ENCODE measurements at places on chromosomes 12 and 14.
A peak's percentile ranks its signal among the peaks of the same experiment; 100 is the strongest.

DNA sequence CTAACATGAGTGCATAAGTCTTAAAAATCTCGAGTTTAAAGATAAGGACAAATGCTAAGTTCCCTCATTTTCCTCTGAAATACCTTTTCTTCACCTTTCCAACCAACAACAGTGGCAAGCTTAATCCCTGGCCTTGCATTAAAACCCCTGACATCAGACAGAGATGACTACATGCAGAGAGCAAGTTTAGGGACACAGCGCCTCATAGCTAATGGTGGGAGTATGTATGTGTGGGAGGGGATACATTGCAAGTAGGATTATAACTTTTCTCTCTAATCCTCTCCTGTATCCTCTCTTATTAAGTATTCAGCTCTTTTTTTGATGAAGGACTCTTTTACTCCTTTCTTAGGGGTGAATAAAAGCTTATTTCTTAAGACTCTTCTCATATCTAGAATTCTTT lies 547.1 kb downstream of the CCER1 start:
- no peak for DNase-seq

- no peak for DNase-seq
Observed at GRCh38 chr12:132108211-132108832, 35.8 kb downstream of the DDX51 start.

GRCh38 chr14:53663709-53664108 lies 292.9 kb downstream of the BMP4 start:
- DNase-seq = peak; percentile 25

DNA sequence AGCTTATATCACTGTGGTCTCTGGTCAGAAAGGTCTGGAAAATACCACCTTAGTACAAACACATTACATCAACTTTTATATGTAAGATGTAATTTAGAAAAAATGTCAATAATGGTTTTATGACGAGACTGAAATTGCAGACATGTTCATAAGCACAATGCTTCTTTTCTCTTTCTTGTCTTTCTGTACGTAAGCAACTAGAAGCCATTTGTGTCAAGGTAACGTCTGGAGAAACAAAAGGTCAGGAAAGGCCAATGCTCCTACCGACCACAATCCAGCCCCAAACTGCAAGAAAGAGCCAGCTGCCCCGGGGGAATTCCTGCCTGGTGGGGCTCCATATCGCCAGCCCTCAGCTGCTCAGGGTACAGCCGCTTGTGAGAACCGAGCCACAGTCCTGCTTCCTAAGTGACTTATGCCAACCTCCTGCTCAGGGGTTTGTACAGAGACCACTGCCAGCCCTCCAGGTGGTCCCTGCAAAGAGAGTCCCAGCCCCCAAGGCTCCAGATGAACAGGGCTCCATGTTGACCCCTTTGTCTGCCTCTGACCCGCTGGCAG lies 6.3 kb downstream of the ZNF839 start:
- no peak for DNase-seq

DNA sequence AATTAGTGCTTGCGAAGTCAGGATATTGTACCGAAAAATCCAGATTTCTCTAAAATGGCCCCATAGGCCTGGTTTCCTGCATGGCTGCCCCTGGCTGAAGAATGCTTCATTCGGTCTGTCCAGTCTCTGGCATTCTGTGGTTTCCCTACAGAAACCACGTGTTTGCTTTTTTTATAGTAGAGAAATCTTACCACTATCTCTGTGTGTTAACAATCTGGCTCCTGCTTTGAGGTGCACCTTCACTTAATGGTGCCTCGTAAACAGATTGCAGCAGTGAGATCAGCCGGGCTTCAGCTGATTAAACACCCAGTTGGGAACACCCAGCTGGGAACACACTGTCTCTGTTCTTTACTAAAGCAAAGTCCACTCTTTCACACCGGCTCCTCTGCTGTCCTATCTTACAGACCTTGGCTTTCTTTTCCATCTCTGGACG lies 6.7 kb upstream of the DNAAF2 start:
- no peak for DNase-seq

DNA sequence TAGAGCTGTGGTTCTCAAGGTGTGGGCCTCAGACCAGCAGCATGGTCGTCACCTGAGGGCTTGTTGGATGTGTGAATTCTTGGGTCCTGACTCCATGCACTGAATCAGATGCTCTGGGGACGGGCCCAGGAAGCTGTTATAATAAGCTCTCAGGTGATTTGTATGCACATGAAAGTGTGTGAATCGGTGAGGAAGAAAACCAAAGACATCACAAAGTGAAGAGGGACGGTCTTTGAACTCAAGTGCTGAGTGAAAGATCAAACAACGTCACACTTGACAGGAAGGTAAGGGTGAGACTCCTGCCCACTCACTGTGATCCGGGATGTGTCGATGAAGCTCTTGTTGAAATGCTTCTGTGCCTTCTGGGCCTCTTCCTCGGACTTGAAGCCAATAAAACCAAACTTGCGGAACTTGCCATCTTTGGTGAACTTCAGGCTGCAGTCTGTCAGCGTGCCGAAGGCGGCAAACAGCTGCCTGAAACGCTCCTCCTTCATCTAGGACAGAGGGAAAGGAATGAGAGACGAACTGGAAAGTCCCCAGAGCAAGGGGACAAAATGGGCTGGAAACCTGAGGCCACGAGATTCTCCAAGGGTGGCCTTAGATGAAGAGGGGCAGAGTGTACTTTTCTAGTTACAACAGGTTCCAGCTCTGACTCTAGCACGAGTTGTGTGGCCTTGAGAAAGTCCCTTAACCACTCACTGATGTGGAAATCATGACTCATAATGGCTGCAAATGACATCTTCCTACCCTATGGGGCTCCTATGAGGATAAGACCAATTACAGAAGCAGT lies 4.0 kb downstream of the RBM19 start:
- peak; percentile 8 for DNase-seq

DNA sequence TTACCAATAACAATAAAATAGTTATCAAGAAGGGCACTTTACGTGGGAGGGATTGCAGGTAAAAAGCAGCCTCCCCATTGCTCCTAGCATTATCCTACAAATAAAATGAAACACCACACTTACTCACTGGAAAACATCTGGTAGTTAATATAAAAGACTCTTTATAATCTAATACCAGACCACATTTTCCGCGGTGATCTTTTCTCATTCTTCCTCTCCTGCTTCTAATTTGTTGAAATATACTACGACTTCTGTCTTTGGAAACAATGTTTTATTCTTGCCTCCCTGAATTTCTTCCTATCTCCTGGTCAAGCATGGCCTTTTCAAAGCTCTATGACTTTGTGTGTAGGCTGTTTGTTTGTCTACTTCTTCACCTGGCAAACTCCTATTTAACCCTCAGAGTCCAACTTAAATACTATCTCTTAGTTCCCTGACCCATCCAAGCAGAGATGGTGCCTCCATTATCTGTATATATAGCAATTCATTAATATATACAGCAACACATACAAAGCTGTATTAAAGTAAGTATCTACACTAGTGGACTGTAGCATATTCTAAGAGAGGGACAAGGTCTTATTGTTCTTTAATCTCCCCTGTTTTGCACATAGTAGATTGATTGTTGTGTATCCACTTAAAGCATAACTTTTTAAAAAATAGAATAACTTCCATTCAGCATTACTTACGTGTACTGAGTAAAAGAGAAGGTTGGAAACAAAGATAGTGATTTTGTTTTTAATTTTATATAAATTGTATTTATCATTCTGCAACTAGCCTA lies 228.3 kb downstream of the CEP128 start:
- DNase-seq = no peak

DNA sequence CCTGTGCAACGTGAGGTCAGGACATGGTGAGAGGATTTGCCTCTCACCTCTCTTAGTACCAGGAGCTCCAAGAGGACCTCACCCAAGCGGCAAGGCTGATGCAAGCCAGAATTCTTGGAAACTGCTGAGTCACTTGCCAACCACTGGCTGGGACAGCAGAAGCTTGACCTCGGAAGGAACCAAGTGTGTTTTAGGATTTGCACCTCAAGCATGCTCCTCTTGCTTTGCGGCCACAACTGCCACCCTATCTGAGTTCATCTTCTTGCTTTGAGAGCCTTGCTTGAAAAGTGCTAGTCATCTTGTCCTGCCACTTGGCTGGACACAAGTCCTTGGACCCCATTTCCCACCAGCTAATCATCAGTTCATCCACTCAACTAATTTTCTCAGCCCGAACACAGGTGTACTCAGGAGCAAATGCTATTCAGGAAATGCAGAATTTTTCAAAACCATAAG lies 195.8 kb downstream of the SLC25A21 start:
- peak; percentile 63 for DNase-seq

DNA sequence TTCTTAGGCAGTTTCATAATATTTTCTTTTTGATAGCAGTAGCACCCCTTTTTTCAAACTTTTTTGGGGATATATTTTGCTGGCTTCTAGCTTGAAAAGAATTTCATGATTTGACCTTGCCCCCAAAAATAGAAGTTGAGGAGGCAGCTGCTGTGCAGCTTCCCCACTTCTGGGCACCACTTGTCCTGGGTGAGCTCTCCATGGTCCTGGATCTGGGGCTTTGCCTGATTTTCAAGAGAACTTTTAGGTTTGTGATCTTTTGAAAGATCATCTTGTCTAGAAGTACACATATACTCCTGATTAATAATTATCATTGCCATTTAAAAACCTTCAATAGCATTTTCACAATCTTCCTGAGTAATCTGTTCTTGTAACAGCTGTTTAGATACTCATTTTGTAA lies 271.6 kb downstream of the NPAS3 start:
- DNase-seq = peak; percentile 30

DNA sequence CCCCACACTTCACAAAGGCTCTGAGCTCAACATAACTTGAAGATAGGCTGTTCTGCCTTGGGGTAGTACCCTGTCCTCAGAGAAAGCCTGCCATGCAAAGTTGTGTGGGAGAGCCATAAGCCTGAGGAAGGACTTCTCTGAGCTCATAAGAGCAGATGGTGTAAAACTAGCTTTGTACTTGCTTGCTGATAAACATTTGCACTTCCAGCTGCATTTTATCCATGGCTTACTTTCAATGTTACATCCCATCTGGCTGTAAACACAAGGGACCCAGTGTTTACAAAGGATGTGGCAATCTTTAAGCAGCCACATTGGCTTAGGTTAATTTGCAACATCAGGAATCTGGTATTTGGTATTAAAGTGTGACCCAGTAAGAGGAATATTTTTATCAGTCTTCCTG lies 258.1 kb downstream of the IPO8 start:
- DNase-seq = no peak

GRCh38 chr12:2384029-2384386 lies 331.2 kb downstream of the CACNA1C start:
- DNase-seq = no peak

- peak; percentile 56 for DNase-seq
Observed at GRCh38 chr14:82855912-82856391, 1322.3 kb upstream of the SEL1L start.

- DNase-seq = peak; percentile 50
Observed at GRCh38 chr12:79934281-79935020, 446 bp downstream of the PPP1R12A start.

DNA sequence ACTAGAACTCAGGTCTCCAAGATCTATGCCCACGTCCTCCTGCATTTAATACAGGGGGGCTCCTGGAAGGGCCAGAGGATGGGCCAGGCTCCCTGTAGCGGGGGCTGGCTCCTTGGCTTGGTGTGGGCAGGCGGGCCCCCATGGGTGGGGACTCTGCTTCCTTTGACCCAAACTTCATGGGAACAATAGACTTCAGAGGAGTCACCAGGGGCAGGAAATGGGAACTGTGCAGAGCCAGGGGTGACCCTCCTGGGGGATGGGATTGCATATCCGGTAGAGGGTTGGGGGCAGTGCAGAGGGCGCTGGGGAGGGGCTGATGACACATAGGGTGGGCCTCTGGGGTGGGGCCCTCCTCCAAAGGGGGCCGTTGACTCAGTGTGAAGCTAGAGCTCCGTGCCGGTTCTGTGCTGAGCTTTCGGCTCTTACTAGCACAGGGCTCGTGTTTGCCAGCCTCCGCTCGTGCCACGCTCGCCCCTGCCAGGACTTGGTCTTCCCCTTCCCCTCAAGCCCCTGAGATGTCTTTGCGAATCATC lies 4.6 kb downstream of the TEAD4 start:
- peak; percentile 84 for DNase-seq

DNA sequence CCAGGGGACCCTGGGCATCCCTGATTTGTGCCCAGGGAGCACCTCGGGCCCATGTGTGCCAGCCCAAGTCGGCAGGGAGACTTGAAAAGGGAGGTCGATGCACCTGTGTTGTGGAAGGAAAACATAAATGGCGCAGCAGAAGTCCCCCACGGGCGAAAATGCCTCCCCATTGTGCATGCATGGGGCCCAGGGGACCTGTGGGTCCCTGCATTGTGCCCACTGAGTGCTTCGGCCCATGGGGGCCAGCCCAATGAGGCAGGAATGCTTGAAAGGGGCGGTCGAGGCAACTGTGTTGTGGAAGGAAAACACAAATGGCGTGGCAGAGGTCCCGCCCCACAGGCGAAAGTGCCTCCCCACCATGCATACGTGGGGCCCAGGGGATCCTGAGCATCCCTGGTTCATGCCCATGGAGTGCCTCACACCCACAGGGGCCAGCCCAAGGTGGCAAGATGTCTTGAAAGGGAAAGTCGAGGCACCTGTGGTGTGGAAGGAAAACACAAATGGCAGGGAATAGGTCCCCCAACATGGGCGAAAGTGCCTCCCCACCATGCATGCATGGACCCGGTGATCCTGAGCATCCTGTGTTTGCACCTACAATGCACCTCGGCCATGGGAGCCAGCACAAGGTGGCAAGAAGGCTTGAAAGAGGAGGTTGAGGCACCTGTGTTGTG lies 368.0 kb downstream of the ALG10 start:
- no peak for DNase-seq

DNA sequence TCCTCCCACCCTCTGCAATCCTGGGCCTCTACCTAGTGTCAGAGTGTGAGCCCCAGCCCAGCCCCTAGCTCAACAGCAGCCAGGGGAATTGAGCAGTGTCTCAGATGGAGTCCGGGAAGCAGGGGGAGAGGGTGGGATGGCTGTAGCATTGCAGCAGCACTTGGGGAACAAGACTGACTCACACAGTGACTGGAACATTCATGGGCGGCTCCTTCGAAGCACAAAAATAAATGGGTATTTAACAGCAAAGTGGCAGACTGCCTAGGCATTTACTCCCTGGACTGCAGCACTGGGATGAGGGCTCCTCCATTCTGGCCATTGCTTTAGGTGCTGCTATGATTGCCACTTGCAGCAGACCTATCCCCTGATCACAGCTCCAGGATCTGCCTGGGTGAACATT lies 46.0 kb upstream of the STK38L start:
- DNase-seq = peak; percentile 77

GRCh38 chr14:96206461-96206860 lies 1.8 kb downstream of the BDKRB2 start:
- no peak for DNase-seq

GRCh38 chr12:52826611-52827498 lies 7.3 kb downstream of the KRT79 start:
- DNase-seq = peak; percentile 33

GRCh38 chr12:78406828-78407227 lies 457.7 kb upstream of the SYT1 start:
- peak; percentile 54 for DNase-seq

DNA sequence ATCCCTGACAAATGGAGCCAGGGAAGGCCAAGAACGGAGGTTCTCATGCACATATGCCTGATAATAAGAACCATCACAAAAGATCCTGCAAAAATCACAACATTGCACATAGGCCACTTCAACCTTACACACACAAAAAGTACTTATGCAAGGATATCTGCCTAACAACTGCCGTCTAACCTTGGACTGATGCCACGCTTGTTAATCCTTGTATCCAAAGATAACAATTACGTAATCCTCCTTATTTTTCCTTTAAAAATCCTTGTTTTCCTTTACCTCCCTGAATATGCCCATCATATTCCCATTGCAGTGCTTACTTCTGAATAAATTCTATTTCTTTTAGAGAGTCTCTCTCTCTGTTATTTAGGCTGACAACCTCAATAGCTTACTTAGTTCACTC lies 59.5 kb downstream of the TMEM116 start:
- DNase-seq = no peak

- peak; percentile 67 for DNase-seq
Observed at GRCh38 chr12:123533672-123534643, at the start of gene RILPL1. Gene RILPL1 (minus strand): TSS chr12:123533719. CDS start chr12:123533482, 237 bp downstream.

- DNase-seq = no peak
Observed at GRCh38 chr14:92830902-92831301, 36.8 kb downstream of the GOLGA5 start.

Measured in fibroblast of skin of back (primary cell).